NCI-H524 (cell line): ENCODE measurements at places on chromosomes 5 and 9.
A peak's percentile ranks its signal among the peaks of the same experiment; 100 is the strongest.

- no peak for DNase-seq
Measured at GRCh38 chr5:142720641-142721271, 34.9 kb upstream of the FGF1 start.

- DNase-seq: peak; percentile 73
Measured at GRCh38 chr5:176144508-176144907, 93.7 kb upstream of the SIMC1 start.

DNA sequence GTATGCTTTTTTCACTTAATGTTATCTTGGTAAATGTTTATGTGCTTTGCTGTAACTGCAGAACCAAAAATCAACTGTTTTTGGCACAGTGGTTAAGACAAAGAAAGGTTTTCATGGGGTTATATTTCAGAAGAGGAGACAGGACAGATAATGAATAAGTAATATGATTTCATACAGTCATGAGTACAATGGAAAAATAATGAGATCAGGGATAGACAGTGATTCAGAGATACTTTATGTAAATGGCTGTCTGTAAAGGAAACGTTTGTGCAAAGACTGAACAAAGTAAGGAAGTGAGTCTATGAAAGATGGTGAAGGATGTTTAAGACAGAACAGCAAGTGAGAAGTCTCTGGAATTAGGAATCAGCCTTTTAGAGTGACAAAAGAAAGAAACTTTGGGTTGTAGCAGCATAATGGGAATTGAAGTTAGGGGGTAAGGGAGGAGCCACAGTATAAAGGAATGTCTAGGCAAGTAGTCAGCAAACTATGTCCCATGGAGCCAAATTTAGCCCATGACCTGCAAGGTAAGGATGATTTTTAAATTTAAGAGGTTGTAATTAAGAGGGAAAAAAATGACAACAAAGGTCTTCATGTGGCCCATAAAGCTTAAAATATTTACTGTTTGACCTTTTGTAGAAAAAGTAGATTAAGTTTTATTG, 55.0 kb downstream of the TNPO1 start:
- DNase-seq: no peak

DNA sequence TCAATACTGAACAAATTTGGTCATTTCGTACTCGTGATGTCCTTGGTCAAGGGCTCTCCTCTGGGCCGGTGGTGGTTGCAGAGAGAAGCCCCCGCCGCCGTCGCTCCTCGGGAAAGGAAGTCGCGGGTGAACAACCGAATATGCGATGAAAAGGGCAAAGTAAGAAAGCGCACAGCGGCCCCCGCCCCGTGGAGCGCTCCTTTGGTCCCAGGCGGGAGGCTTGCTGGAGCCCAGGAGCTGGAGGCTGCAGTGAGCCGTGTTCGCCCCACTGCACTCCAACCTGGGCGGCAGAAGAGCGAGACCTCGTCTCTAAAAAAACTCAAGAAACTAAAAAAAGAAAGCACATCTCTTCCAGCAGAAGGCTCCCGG, 108.4 kb upstream of the LARP1 start:
- no peak for DNase-seq

GRCh38 chr5:14824499-14824898, 47.1 kb downstream of the ANKH start:
- DNase-seq: no peak

DNA sequence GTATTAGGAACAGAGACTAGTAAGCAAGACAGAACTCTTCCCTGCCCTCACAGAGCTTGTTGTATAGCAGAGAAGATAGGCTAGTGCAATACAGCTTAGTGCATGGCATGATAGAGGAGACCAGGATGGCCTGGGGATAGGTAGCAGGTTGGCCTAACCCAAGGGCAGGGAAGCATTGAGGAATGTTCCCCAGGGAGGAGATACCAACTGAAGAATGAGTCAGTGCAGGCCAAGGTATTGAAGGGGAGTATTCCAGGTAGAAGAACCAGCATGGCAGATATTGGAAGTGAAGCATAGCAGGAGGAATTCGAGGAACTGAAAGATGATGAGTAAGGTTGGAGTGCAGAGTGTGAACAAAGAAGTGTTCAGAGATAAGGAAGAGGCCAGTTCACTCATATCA, 138.6 kb upstream of the DHFR start:
- DNase-seq: no peak

- no peak for DNase-seq
Measured at GRCh38 chr5:104513121-104513602, 950.6 kb upstream of the NUDT12 start.

DNA sequence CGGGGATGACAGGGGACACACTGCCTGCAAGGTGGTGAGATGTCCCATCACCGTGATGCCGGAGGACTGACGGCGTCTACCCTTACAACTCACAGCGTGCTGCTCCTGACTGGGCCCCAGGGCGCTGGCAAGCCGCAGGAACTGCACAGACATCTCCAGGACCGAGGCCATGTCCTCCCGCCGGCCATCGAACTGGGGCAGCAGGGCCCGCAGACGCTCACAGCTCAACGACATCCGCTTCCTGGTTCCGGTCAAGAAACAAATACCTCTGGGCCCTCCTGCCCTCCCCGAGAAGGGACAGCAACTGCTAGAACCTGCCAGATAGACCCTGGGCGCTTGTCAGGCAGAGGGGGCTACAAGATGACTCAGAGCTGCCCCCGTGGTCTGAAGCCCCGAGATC, 1.0 kb downstream of the SOHLH1 start:
- DNase-seq: no peak

GRCh38 chr5:83914662-83915418, 194.2 kb upstream of the HAPLN1 start:
- no peak for DNase-seq

DNA sequence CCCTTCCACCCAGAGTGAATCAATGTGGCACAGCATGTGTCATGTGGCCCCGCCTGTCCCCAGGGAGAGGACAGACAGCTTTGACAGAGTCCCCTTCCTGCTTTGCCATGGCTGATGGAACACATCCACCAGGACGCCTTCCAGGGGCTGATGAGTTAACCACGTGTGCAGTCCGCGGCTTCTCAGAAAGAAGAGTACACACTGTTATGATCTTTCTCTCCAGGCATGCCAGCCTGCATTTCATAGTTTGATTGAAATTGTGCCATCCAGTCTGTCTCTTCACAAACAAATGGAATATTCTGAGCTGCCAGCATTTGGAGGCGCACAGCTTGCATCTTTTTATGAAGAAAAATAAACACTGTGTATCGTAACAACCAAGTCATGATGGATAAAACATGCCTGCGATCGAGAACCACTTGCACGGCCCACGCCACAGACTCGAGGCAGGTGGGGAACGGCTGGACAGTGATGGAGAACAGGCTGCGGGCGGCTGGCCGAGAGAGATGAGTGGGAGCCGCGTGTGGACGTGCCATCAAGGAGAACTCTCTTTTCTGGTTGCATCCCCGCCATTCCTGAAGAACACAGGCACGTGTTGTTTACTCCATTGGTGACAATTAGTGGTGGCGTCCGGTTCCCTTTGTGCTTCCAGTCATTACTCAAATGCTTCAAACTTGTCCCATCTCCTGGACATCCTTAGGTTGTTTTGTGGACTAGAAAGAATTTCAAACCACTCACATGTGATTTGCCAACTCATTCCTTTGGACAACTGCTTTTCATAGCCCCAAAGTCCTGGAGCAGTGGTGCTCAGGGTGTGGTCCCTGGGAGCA, 220.2 kb downstream of the AGTPBP1 start:
- DNase-seq: no peak

DNA sequence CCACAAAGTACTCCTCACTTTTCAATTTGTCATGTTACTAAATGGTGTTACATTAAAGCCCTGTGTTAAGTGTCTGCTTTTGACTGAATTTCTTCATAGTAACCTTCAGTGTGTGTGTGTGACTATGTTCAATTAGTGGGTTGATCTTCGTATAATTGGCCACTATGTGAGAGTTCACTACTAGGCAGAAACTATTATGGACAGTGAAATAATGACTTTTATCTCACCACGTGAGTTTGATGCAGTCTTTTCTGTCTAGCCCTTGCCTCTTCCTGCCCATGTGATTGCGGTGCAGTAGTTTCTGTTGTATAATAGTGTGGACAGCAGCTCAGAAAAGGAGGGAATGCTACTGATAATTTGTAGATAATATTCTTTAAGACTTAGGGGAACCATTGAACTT, 1.8 kb upstream of the MAML1 start:
- no peak for DNase-seq

- DNase-seq: no peak
Measured at GRCh38 chr9:130998597-130999244, 10.3 kb upstream of the LAMC3 start.

GRCh38 chr5:55917402-55918086, 66.4 kb downstream of the IL31RA start:
- no peak for DNase-seq

DNA sequence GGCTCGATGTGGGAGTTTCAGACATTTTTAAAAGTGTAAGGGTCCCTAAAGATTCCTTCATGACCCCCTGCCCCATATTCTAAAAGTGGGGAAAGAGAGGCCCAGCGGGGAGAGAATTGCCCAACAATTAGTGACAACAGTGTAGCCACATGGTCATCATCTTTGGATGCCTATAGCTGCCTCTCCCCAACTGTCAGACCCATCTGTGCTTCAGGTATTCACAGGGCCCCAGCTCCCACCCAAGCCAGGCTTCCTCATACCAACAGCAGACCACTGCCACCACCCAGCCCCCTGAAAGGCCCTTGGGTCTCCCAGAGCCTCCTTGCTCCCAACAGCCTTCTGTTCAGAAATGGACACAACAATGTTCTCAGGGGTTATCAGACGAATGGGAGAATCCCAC, 4.1 kb downstream of the BICD2 start:
- DNase-seq: no peak

DNA sequence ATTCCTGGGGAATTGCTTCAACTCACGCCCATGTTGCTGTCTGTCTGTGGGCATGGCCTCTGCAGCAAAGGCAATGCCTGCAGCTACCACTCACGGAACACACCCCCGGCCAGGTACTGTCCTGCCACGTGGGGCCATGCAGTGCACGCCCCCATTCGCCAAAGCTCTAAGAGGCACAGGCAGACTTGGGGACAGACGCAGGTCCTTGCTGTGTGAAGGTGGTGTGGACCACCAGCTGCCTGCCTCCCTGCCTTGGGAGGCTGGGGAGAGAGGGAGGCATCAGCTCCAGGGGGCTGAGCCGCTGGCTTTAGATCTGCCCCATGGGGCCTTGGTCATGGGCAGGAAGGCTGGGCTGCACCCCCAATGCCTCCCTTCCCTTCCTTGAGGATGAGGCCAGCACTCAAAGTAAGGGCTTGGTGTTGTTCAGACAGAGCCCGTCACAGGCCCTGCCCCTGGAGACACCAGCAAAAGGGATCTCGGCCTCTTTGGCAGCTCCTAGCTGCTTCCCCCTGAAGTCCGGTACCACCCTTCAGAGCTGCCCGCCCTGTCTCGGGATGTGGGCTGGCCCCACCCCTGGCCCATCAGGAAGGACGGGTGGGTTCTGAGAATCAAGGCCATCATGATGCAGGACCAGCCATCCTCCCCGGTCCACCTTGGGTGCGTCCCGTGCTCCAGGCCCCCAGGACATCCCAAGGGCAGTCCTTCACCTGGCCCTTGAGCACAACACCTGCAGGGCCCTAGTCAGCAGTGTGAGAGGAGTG, 2.3 kb downstream of the GRIN1 start:
- DNase-seq: no peak

GRCh38 chr9:19446361-19446861, 37.6 kb downstream of the ACER2 start:
- no peak for DNase-seq

DNA sequence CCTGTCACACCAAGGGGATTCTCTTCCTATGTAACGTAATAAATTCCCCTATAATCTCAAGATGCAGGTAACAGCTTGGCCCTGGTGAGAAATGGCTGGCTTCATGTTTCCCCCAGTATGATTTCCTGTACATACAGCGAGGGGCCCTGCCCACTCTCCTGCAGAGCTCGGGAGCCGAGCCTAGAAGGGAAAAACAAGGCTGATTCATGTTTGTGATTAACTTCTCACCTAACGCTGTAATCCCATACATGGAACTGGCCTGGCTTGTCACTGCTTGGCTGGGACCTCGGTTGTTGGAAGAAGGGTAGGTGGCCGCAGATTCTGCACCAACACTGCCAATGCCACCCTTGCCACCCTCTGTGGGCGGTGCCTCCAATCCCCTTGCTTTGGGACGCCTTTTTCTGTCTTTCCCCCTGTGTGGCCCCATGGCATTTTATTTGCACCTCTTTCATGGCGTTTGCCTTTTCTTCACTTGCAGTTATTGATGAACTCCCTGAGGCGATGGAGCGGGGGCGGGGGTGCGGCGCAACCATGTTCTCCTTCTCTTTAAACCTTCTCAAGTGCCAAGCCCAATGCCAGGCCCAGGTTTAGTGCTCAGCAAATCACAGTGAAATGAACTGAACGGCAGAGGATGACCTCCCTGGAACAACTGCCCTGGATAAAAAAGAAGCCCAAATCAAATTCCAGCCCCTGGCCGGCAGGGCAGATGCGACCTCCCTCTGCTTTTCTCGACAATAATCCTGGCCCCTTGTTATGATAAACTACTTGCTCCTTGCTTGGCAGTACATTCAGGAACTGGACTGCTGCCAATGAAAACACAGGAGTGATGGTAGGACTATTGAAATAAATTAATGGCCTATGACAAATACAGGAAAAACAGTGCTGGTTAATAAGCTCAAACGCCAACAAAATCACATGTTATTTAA, 108.1 kb downstream of the TMEM174 start:
- DNase-seq: peak; percentile 85

DNA sequence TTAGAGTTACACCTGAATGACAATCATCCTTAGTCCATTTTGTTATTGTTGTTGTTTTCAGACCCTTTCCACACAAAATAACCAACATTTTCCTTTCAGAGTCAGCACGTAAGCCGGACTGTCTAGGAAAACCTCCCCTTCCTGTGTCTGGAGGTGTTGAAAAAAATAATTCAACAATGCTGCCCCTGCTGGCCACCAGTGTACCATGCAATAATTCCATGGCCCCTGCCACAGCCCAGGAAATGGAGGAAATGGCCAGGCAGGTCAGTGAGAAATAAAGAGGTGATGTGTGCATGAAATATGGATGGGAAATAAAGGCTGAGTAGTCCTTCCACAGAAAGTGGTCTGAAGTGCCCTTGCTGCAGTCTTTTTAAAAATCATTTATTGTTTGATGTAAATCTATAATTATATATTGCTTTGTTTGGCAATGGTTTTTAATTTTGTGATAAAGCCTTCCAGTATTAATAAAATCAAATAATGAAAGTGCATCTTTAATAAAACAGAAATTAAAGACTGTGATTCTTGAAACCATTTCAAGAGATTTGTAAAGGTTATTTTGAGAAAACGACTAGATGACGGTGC, 152.8 kb upstream of the PAPPA start:
- no peak for DNase-seq

DNA sequence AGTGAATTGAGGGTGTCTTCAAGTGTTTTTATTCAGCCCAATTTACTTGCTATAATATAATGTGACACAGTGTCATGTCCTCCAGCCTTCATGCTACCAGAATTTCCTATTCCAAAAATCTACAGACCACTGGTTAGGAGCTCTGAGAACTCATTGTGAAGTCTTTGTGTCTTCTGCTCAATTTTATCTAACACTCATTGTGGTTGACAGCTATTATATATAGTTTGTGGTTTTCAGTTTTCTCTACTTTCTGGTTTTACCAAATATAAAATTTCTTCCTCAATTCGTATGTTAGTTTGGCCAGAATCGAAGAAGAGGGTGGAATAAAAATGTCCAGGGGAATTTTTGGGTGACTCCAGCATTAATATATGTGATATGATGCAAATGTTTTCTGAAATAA, 509.3 kb upstream of the NUDT12 start:
- DNase-seq: no peak
